ENCODE measurements at places on chromosomes 3 and 15.

DNA sequence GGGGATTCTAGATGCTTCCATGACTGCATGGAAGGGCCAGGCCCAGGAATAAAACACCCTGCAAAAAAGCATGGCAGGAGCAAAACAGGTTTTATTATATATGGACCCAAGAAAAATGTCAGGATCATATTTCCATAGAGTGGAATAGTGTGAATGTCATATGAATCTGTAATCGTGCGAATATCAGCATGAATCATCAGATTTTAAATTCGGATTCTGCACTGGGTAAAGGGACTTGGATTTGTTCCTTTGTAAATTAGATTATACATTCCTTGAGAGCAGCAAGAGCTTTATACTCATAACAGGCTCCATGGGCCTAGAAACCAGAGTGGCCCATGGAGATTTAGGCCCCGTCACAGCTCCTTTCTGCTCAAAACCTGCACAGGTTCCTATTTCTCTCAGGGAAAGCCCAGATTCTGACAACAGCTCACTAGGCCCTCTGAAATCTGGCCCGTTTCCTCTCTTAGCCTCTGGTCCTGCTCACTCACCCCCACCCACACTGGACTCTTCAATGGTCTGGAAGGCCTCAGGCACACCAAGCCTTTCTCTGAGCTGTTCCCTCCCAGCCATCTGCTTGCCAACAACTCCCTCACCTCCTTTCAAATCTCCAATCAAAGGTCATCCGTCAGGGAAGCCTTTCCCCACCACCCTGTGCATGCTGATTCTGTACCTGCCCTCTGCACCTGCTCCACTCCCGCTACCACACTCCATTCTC, 76.0 kb downstream of the FEM1B start:
- no peak for DNase-seq

- no peak for DNase-seq
These were observed 60.4 kb upstream of the RNF7 start for GRCh38 chr3:141677701-141678100.

GRCh38 chr3:42876401-42876800, 722 bp upstream of the CYP8B1 start:
- no peak for DNase-seq

DNA sequence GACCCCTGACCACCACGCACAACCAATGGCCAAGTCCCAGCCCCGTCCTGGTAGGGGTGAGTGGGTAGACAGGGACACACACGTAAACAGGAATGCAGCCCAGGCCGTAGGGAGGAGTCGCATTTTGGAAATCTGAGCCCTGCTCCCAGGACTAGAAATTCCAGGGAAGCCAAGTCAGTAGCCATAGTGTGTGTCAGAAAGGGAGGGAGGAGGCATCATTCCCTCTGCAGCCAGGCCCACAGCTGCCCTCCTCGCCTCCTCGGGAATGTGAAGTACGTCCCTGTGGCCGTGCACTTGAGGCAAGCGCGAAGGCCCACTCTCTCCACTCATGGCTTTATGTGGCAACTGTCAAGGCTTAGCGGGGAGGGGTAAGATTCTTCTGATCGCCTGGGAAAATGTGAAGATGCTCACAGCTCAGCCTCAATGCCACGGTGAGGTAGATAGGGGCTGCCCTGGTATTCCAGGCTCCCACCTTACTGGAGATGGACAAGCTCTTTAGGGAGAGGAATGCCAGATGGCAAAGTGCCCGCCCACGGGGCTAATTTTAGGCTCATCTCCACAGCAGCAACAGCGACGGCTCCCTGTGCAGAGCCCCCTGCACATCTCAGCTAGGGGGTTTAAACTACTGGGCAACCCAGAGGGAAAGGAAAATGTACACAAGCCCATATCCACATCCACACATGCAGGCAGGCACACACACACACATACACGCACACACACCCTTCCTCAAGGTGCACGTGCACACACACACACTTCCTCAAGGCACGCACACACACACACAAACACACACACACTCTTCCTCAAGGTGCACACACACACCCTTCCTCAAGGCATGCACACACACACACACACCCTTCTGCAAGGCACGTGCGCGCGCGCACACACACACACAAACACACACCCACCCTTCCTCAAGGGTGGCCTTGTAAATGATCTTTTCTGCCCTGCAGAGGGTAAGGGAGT, 65.5 kb downstream of the ADCY5 start:
- DNase-seq, result no peak

DNA sequence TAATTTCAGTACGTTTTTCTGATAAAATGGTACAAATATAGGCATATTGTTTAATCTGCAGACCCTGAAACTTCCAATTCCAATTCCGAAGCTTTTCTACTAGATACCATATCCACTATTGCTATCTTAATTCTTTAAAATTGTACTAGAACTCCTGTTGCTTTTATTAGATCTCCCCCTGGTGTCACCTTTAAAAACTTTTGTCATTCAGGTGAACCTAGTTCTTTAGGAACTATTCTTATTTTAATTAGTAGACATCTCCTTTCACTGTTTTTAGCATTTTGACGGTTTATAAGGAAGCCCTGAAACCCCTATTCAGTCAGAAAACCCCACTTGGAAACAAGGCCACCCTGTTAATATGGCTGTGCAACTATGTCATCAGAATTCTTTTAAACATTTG, 22.3 kb downstream of the C2CD4B start:
- no peak for DNase-seq

- no peak for DNase-seq
These were observed 29.8 kb downstream of the CCR3 start for GRCh38 chr3:46272028-46272451.

GRCh38 chr15:68192117-68192516, 13.0 kb downstream of the CALML4 start:
- no peak for DNase-seq

DNA sequence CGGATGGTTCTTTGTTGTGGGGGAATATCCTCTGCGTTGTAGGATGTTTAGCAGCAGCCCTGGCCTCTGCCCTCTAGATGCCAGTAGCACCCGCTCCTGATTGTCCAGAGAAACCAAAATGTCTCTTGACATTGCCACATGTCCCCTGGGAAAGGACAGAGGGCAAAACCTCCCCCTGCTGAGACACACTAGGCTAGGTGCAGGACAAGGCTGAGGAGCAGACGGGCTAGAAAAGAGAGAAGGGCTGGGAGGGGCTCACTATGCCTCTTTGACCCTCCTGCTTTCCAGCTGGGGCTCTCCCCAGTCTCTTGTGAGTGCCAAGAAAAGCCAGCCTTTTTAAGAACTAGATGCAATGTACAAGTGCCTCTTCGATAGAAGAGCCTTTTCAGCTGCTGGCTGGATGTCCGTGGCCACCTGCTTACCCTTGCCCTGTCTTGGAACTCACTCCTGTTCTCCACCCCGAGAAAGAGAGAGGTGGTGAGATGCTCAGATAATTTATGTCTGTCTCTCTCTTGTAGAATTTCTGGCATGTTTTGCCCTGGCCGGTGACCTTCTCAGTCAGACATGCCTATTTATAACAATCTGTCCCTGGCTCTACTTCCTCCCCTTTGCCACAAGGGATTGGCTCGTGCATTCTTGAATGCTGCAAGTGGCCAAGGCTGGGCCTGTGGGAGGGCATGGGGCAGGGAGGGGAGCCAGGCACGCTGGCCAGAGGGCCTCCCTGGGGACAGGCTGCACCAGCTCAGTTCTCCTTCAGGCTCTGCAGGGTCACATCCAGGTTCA, 142.6 kb downstream of the RPLP1 start:
- DNase-seq, result no peak

Data from CD4-positive, alpha-beta memory T cell (primary cell).